ENCODE measurements at places on chromosomes 6 and 20.

- no peak for DNase-seq
These were observed 245.4 kb downstream of the NRN1 start for GRCh38 chr6:5761370-5761769.

DNA sequence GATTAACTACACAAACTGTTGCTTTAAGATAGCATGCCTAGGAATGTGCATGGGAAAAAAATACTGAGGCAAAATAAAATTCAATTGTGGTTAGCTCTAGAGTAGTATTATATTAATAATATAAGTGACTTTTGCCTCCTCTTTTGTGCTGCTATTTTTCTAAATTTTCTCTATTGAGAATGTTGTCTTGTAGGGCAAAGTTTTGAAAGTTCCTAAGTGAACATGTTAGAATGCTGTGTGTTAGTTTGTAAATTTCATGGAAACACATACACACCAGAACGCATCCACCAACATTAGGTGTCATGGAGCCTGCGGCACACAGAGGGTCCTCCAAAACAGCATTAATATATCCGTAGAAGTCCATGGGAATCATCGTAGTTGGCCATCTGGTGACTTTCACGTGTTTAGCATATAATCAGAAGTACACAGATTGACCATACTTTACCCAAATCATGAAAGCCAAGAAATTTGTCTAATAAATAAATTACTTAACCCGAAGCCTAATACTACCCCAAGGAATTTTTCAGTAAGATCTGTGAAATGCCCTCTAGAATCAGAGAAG, 25.6 kb downstream of the ARHGAP18 start:
- DNase-seq = no peak

GRCh38 chr6:57195457-57195856, 23.3 kb downstream of the BAG2 start:
- no peak for DNase-seq

- no peak for DNase-seq
These were observed 68.3 kb upstream of the TMEM244 start for GRCh38 chr6:129929433-129929832.

- DNase-seq = no peak
These were observed 15.1 kb downstream of the SLC22A3 start for GRCh38 chr6:160363016-160363996.

Data from NCI-H1694 treated with DMSO at 0.1 percent for 48 hours (cell line).